Mammary epithelial cell (primary cell): ENCODE measurements at places on chromosomes 7 and 10. TPM values are rescaled to one million over a fixed set of nuclear protein-coding genes. Genes with fewer than 3 reads are reported as not detected.

Gene CCL26
- total RNA-seq, result not detected

Gene GPER1
- total RNA-seq, result 0.33 TPM

Gene NPY4R
- 0.38 TPM in 1 of 2 replicates, not detected in the other for total RNA-seq

Gene PIP
- total RNA-seq, result not detected in 2 replicates

Gene KCNH2
- not detected in 2 replicates for total RNA-seq

Gene LARP4B
- 103 and 117 TPM in 2 replicates for total RNA-seq

Gene AKR1C4
- not detected for total RNA-seq

Gene CYP17A1
- not detected in 2 replicates for total RNA-seq

Gene POU6F2
- total RNA-seq, result not detected

Gene LIPK
- not detected in 2 replicates for total RNA-seq

Gene HHEX
- total RNA-seq, result 0.33 TPM
